CD4-positive, CD25-positive, alpha-beta regulatory T cell (primary cell): ENCODE measurements at places on chromosomes 1 and 21.

GRCh38 chr1:143748906-143749305 is 222.9 kb downstream of the FAM72C start:
- H3K4me1 ChIP-seq: no peaks in the 10 kb centered on the region
- no peak overlapping the region for H3K27ac ChIP-seq
- DNase-seq: no peak
- no peaks in the 10 kb centered on the region for H3K36me3 ChIP-seq

GRCh38 chr1:94299627-94300553 is 62.5 kb upstream of the ARHGAP29 start:
- no peaks in the 10 kb centered on the region for H3K27me3 ChIP-seq
- no peaks in the 10 kb centered on the region for H3K36me3 ChIP-seq
- H3K27ac ChIP-seq: no peak overlapping the region
- H3K4me3 ChIP-seq: no peak overlapping the region
- DNase-seq: no peak

DNA sequence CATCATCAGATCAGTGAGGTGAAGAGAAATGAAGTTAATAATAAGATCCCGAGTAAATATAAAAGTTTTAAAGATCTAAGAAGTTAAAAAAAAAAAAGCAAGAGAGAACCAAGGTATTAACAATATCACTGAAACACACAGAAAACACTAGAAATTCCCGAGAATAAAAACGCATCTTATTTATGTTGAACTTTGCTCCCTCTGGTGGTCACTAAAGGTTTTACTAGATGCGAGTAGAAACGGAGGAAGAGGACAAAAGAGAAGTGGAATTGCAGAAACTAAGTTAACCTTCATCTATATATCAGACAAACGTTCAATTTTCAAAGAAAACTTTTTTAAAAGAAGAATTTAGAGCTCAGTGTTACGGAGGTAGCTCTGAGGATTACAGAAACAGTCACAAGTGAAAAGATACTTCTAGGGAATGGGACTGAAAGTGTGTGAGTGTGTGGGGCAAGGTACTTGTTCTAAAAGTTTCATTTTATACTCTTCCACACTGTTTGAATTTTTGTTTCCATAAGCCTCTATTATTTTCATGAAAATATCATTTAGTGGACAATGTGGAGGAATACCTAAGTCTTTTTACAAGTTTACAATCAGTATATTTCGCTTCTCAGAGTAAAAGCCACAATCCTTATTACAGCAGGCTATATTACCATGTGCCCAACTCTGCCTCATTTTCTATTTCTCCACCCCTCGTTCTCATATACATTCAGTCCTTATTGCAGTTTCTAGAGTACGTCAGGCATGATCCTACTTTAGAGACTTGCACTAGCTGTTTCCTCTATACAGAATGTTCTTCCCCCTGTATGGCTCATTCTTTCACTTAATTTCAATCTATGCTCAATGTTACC is 19.7 kb downstream of the ACBD6 start:
- peak overlapping the region; percentile 46 for H3K4me3 ChIP-seq
- H3K27me3 ChIP-seq: no peaks in the 10 kb centered on the region
- H3K4me1 ChIP-seq: peaks cover 4% of the 10 kb centered on the region
- peaks cover 9% of the 10 kb centered on the region for H3K36me3 ChIP-seq
- no peak overlapping the region for H3K27ac ChIP-seq
- peak; percentile 33 for DNase-seq

DNA sequence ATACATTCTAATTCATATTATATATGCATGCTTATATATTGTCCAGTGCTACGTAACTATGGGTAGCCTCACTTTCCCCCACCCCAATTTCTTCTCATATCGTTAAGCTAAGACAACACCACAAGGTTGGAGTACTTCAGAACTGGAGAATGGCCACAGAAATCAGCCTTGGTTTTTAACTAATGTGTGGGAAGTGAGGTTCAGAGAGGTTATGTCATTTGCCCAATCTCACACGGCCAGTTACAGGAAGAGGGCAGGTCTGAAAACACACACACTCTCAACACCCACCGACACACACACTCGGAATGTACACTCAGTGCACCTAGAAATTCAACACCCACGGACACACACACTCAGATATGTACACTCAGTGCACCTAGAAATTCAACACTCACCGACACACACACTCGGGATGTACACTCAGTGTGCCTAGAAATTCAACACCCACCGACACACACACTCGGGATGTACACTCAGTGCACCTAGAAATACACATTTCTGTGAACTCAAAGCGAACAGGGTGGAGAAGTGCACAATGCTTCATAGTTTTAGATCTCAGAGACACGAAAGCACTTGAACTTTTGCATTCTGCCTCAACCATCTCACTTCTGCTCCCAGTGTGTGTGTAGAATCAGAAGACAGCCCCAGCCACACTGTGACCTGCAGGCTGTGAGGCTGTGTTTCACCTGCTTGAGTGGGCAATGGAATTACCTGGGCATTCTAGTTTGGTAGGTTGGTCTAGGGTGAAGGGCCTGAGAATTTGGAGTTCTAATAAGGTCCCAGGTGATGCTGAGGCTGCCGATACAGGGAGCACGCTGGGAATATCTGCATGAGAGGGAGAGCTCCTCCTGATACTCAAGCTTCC is 170.4 kb downstream of the CLIC6 start:
- H3K36me3 ChIP-seq: peaks cover 75% of the 10 kb centered on the region
- no peak overlapping the region for H3K27ac ChIP-seq
- H3K4me1 ChIP-seq: peaks cover 21% of the 10 kb centered on the region
- no peak for DNase-seq

DNA sequence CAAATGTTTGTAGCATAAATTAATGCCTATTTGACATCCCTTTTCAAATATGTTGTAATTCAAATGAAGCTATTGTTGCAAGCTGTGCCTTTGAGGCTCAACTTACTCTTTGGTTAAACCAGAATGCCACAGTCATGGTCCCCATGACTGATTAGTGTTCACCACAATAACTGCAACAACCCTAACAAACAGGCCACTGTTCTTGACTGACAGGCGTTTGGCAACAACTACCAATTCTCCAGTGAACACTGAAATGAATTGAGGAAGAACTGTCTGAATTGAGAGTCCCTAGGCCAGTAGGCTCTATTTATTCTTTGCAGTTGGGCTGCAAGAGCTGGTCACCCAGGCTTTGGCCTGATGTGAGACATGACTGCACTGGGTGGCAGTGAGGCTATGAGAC is 6.6 kb upstream of the TMEM167B start:
- no peaks in the 10 kb centered on the region for H3K27me3 ChIP-seq
- no peak for DNase-seq
- no peaks in the 10 kb centered on the region for H3K36me3 ChIP-seq
- no peak overlapping the region for H3K27ac ChIP-seq
- H3K4me3 ChIP-seq: no peak overlapping the region
- no peaks in the 10 kb centered on the region for H3K4me1 ChIP-seq

DNA sequence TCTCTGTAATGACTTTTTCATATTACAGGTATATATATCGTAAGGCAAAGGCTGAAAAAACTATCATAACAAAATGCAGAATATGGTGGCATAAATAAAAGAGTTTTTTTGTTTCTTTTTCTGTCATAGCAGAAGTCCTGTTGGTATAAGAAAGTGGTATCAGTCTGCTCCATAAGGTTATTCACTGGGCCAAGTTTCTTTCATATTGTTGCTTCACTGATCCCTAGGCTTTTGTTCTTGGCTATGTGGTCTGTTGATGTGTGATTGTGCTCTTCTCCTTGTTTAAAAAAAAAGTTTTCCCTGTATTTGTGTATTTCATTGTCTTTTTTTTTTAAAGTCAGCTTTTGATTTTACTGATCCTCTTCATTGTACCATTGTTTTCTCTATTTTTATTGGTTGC is 26.0 kb downstream of the PTBP2 start:
- no peaks in the 10 kb centered on the region for H3K27me3 ChIP-seq
- DNase-seq: no peak
- H3K36me3 ChIP-seq: peaks cover 10% of the 10 kb centered on the region
- no peak overlapping the region for H3K4me3 ChIP-seq

GRCh38 chr1:62245201-62245600 is 50.6 kb downstream of the L1TD1 start:
- no peaks in the 10 kb centered on the region for H3K27me3 ChIP-seq
- no peak for DNase-seq
- no peaks in the 10 kb centered on the region for H3K4me1 ChIP-seq

DNA sequence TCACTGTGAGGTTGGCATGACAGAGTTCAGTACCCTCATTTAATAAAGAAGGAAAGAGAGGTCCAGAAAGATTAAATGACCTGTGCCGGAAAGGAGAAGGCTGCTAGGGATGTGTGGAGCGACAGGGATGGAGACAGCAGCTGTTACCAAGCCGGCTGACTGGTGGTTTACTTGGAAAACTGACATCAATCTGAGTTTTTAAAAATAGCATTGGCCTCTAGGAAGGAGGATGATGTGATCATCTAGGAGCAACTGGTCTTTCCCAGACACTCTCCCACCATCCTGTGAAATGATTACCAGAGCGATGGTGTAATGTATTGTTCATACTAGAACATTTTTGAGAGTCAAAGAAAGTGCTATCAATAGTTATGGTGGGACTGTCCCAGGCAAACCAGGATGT is 154.4 kb downstream of the ZSCAN20 start:
- H3K36me3 ChIP-seq: no peaks in the 10 kb centered on the region
- H3K27ac ChIP-seq: no peak overlapping the region
- DNase-seq: no peak
- no peak overlapping the region for H3K4me3 ChIP-seq
- peaks cover 5% of the 10 kb centered on the region for H3K27me3 ChIP-seq
- no peaks in the 10 kb centered on the region for H3K4me1 ChIP-seq

- H3K4me1 ChIP-seq: no peaks in the 10 kb centered on the region
- no peak overlapping the region for H3K27ac ChIP-seq
- no peak overlapping the region for H3K4me3 ChIP-seq
- H3K36me3 ChIP-seq: peaks cover 16% of the 10 kb centered on the region
- DNase-seq: peak; percentile 23
Measured at GRCh38 chr1:50527249-50527986, 104.2 kb upstream of the DMRTA2 start.
